ENCODE measurements at places on chromosomes 4 and X.

DNA sequence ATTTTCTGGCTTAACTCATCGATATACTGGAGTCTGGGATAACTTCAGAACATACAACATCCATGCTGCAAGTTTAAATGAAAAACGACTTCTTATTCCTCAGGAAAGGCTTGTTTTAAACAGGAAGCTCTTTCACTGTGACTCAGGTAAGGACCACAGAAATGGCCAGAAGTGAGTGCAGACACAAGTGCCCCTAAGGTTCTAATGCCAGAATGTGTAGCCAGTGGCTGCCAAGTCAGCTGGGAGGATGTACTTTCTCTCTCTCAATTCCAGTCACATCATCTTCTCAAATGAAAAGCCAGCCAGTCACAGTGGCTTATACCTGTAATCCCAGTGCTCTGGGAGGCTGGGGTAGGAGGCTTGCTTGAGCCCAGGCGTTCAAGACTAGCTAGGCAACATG lies 144.6 kb downstream of the SH3KBP1 start:
- no peak for DNase-seq

GRCh38 chr4:46922205-46922604 lies 13.2 kb upstream of the COX7B2 start:
- no peak for DNase-seq

DNA sequence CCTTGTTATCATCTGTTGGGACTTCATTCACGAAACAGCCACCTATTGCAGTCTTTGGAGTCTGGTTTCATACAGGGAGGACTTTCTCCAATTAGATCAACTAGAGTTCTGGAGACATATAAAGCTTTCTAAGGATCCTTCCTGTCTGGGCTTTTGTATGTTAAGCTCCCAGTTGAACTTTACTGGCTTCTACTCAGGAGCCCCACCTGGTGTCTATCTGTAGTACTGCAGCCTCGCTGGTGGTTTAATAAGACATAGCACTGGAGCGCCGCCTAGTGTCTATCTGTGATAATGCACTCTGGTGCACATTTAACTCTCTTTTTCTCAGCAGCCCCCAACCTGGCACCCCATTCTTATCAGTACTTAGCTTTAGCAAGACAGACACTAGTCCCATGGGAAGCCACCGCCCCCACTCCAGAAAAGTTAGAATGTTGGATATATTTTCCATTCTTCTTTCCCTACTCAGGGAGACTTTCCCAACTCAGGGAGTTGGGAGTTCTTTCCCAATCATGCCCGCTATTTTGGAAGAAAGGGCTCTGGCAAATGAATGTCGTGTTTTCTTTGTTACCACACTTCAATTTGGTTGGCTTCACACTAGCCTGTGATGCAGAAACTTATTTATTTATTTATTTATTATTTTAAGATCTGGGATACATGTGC lies 36.9 kb upstream of the SYTL4 start:
- DNase-seq, result peak; percentile 64

- no peak for DNase-seq
Measured at GRCh38 chr4:151786158-151786495, 25.3 kb upstream of the GATB start.

DNA sequence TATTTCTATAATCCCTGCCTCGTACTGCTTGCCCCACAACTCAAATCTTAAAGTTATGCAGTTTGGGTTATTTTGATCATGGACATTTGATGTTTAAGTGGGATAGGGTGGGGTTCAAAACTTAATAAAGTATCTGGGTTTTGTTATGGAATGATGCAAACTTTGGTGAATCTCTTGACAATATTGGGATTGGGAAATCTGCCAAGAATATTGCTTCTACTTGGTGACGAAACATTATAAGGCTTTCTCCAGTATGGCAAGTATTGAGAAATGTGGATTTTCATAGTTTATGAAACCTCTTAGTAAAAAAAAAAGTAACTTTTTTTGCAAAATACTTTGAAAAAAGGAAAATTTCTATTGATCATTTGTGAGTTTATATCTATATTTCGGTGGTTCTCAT lies 130.8 kb upstream of the SFRP2 start:
- no peak for DNase-seq

- DNase-seq, result no peak
Measured at GRCh38 chr4:83221897-83222441, 62.6 kb downstream of the COQ2 start.

DNA sequence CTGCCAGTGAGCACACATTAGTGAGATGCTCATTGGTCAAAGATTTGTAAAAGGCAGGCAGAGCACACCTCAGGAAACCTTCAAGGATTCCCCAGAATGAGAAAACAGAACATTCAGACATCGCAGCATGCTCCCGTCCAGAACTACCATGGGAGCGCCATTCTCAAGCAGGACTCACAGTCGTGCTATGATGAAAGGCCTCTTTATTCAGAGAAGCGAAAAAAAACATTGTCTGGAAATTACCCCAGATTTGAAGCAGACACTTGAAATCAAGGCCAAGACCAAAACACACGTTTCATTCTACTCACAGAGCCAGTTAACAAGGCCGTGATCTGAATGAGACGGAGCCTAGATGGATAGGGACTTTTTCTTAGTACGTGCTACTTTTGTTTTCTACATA lies 961.8 kb upstream of the TENM3 start:
- no peak for DNase-seq

DNA sequence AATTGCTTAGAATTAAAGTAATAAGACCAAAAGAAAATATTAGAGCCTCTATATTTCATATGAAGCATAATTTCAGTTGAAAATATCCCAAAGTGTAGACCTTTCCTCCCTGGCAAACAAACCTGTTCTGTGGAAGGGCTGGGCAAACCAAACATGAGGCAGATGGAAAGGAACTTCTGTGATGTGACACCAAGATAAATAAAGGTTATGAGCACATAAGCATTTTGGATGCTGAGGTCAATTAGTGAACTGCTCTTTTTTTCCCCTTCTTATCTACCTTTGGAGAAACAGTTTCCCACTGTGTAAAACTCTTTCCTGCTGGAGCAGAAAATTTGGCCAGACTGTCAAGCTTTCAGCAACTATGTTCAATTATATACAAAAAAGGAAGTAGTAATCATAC lies 109.6 kb upstream of the STIM2 start:
- no peak for DNase-seq

DNA sequence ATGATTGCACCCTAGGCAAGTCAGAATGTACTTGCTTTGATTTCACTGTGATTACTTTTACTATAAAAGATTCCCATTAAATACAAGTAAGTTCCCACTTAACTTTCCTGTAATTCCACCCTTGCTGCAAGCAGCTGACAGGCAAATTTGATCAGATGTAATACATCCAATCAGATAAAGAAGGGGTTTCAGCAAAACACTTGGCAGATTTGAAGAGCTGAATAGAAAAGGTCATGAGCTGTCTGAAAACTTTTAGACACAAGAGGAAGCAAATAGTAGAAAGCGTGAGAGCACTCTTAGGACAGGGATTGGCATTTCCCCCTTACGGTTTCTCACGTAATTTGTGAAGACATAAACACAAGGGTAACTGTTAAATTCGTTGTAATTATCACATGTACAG lies 22.8 kb downstream of the HSD17B13 start:
- DNase-seq, result no peak

- no peak for DNase-seq
Measured at GRCh38 chrX:123330229-123330942, 146.3 kb downstream of the GRIA3 start.

DNA sequence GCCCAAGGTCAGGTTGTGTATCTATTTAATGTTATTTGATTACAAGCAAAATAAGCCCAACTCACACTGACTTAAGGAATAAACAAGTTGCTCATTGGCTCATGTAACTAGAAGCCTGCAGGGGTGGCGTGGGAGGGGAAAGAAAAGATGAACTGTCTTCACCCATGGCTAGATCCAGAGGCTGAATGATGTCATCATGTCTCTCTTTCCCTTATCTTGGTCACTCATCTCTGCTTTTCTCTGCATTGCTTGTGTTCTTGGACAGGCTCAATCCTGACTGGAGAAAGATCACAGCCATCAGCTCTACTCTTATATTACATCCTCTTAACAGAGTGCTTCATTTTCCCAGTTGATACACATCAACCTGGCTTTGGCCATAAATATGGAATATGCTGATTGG lies 290.0 kb upstream of the DIAPH2 start:
- DNase-seq, result no peak

- DNase-seq, result no peak
Measured at GRCh38 chrX:19179389-19179788, 57.1 kb upstream of the ADGRG2 start.

DNA sequence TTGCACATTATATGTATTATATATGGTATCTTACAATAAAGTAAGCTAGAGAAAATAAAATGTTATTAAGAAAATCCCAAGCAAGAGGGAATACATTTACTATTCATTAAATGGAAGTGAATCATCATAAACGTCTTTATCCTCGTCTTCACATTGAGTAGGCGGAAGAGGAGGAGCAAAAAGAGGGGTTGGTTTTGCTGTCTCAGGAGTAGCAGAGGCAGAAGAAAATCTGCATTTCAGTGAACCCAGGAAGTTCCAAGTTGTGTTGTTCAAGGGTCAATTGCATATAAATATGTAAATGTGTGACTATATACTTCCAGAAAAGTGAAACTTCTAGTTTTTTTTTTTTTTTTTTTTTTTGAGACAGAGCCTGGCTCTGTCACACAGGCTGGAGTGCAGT lies 301.4 kb downstream of the TMA16 start:
- no peak for DNase-seq

GRCh38 chr4:42330002-42330592 lies 67.2 kb upstream of the SHISA3 start:
- DNase-seq, result no peak

GRCh38 chrX:110026099-110026844 lies 23.4 kb downstream of the TMEM164 start:
- no peak for DNase-seq
